ENCODE measurements at places on chromosomes 2 and 18.

DNA sequence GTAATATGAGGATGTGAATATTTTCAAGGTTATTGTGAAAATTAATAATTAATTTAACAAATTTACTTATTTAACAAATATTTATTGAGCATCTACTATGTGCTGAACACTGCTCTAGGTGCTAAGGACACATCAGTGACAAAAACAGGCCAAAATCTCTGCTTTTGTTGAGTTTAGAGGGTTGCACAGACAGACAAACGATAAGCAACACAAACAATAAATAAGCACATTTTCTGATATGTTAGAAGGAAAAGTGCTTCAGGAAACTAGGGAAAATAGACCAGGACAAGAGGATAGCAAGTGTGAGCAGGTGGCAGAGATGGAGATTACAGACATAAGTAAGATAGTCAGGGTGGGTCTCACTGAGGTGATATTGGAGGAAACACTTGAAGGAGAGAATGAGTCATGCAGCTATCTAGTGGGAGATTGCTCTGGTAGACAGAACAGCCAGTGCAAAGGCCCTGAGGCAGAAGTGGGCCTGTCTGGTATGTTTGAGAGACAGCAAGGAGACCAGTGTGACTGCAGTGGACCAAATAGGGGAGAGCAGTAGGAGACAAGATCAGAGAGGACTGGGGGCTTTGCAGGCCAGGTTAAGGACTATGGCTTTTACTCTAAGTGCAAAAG is 38.3 kb downstream of the SFXN5 start:
- DNase-seq, result no peak

- DNase-seq, result no peak
Measured at GRCh38 chr2:217946051-217946450, 56.7 kb downstream of the TNS1 start.

DNA sequence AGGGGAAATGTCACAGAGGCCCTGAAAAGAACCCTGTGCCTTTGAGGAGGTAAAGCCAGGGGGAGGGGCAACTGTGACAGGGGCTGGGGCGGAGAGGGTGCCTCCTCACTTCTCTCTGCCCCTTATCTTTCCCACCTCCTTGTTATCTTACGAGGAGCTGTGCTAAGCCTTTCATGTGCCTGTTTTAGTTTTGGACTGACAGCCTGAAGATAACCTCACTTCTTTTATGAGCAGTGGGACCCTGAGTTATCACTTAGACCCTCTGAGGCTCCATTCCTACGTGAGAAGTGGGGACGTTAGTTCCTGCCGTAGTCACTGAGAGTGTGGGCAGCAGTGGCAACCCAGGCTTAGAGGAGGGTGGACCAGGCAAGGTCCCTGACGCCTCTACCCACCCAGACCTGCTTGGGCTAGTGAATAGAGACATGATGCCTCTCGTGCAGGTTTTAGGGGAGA is 39.5 kb upstream of the LBH start:
- DNase-seq, result no peak

DNA sequence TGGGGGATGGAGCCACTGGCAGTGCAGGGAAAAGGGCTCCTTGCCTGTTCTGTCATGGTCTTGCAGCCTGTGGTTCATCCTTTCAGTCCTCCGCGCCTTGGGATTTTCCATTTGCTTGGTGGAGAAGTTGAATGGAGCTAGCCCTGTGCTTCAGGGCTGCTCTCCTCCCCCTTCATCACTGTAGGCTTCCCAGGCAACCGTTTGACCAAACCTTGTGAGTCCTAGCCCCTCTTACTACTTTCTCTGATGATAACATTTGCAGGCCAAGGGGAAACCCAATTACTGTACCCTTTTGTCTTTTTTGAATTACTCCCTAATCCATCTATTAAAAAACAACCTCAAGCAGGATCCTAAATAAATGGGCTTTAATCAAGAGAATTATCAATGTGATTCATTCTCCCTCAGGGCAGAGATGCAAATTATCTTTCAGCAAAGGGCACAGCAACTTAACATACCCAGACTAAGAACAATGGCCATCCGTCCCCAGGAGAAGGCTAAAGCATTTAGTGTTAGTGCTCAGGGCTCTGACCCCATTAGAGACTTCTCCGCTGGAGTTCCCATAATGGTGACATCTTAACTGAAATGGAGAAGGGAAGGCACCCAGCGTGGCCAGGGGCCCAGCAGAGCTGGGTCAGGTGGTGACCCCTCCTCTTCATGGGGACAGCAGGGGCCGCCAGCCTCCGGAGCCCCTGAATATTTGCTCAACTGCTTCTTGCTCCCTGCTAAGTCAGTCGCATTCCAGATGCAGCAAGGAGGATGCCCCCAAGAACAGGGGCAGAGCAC is 40.7 kb downstream of the RHOB start:
- DNase-seq, result no peak

GRCh38 chr18:74278058-74278457 is 13.7 kb downstream of the CYB5A start:
- peak; percentile 28 for DNase-seq

DNA sequence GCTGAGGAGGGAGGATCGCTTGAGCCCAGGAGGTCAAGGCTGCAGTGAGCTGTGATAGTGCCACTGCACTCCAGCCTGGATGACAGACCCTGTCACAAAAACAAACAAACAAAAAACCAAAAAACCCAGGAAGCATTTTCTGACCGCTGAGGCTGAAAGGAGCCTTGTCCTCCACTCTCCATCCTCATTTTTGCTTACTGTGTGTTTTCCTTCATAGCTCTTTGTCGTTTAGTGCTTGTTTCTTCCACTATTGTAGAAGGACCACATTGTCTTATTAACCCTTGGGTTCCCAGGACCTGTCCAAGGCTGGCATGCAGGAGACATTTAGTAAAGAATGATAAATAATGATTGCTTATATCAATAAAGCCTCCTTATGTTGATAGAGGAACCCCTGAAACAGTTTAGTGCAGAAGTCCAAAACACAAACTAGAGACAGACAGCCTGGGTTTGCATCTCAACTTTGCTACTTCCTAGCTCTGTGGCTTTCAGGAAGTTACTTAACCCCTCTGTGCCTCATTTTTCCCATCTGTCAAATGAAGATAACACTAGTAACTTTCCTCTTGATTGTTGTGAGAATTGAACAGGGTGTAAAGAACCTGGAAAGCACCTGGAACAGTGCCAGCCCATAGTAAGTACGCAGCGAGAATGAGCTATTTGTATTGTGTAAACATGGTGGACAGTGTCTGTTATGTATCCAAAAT is 126.0 kb downstream of the LPIN1 start:
- no peak for DNase-seq

GRCh38 chr2:148207111-148207510 is 186.2 kb downstream of the MBD5 start:
- DNase-seq, result no peak

- DNase-seq, result no peak
Measured at GRCh38 chr2:126797622-126798275, 100.9 kb upstream of the TEX51 start.

DNA sequence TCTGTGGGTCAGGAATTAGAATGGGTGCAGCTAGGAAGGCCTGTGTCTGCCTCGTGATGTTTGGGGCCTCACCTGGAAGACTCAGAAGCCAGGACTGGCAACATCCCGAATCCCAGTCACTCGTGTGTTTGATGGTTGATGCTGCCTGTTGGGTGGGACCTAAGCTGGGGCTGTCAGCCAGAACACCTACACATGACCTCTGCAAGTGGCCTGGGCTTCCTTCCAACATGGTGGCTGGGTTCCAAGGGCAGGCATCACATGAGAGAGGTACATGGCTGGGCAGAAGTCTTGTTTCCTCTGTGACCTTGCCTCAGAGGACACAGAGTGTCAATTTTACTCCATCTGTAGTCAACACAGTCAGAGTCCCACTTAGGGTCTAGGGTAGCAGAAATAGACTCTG is 177.8 kb downstream of the GBX2 start:
- DNase-seq, result no peak

GRCh38 chr18:11728249-11728648 is 39.2 kb downstream of the GNAL start:
- peak; percentile 61 for DNase-seq

DNA sequence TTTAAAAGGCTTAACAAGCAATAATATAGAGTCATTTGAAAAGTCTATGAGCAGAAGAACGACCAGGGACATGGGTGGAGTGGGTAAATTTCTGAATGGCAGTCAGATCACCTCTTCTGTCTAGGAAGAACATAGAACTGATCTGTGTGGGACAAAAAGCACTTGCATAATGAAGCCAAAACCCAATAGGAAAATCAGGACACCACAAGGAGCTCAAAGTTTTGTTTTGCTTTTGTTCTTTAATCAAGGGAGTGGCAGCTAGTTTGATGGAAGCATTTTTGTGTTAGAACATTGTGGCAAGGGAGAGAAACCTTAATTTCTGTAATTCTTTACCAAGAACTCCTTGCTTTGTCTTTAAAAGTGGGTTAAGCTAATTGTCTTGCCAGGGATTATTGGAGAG is 240.2 kb upstream of the TANK start:
- DNase-seq, result no peak

- no peak for DNase-seq
Measured at GRCh38 chr2:157471078-157471477, 27.2 kb upstream of the CYTIP start.

GRCh38 chr2:65420712-65421431 is 11.5 kb downstream of the SPRED2 start:
- no peak for DNase-seq

DNA sequence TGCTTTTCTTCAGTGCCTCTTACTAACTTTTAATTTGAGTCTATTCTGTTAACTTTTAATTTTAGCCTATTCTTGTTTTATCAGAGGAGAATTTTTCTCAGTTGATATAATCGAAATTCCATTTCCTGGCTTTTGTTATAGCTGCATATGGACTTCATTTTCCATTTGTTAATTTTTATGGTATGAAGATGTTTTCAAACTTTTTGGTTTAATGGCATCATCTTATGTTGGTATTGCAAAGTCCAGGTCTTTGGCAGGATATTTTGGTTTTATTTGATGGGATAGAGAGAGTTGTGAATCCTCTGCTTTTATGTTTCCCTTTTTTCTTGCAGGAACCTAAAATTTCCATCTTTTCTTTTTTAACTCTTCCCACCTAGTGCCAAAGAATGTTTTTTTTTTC is 70.9 kb upstream of the RAPGEF4 start:
- no peak for DNase-seq

DNA sequence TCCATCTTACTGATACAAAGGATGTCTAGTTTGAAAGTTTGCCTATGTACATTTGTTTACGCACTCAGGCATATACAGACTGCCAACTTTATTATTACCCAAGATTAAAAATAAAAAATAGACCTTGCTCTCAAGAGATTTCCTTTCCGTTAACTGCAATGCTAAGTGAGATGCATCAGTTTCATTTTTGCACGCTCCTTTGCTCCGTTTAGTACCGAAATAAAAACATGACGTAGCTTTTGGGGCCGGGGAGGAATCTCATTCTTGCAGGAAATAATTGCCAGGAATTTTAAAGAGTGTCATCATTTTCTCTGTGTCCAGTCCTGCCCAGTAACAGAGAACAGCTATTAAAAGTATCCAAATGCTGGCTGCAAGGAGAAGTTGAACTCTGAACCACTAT is 169.5 kb downstream of the SLC8A1 start:
- no peak for DNase-seq

- no peak for DNase-seq
Measured at GRCh38 chr2:28134857-28135256, 244.3 kb downstream of the BABAM2 start.

- no peak for DNase-seq
Measured at GRCh38 chr2:172387361-172387760, 40.0 kb upstream of the ITGA6 start.

DNA sequence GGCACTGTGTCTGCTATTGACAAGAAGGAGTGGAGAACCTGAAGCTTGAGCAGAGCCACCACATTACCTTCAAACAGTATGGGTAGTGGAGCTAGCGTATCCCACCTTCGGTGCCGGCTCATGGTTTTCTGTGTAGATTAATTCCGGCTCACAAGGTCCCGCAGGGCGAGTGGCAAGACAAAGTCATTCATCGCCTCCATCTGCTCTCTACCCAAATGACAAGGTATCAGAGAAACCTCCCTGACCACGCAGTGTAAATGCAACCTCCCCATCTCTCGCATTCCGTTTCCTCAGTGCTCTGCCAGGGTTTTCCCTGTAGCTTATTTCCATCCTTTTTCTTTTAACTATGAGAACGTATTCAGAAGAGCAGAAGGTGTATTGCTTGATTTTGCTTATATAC is 79.8 kb downstream of the MAP4K4 start:
- DNase-seq, result no peak

DNA sequence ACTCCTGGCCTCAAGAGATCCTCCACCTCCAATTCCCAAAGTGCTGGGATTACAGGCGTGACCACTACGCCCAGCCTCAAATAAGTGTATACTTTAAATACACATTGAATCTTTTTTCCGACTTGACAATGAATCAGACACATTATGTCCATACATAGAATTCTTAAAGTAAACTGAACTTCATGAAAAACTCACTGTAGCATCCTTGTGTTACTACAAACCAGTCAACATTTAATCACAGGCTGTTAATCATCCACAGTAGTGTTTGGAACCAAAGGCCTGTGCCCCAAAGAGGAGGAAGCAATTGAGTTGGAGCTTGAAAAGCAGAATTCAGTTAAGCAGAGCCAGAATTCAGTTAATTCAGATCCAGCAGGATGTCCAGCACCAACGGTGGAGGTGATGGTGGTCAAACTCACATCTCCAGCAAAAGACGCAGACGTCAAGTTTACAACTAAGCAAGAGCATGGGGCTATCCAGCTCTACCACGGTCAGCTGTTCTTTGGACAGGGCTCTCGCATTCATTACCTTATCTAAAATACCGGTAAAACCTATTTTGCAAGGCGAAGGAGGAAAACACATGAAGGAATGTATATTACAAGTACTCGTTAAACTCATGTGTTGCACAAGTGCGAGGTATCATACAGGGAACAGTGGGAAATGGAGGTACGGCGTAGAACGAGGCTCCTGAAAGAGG is 1.2 kb downstream of the SLC39A6 start:
- peak; percentile 34 for DNase-seq

DNA sequence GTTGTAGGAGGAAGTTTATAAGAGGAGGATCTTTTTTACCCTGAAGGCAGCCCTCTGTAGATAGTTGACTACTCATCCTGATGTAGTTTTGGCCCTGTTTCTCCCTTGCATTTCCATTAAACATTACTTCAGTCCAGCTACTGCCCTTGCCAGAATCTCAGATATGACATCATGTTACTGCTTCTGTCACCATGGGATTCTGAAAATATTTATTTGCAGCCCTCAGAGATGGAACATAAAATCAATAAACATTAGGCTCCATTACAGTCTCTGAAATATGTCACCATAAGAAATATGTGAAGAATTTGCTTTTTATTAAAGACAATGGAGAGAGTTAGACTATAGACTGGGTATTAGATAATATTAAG is 68.7 kb upstream of the STK39 start:
- DNase-seq, result no peak

Measured in NCI-H82 (cell line).